ENCODE measurements at places on chromosomes 13 and 19. TPM values are rescaled to one million over a fixed set of nuclear protein-coding genes. Genes with fewer than 3 reads are reported as not detected.

The CEACAM3 gene
- total RNA-seq: 1.6 TPM

DNA sequence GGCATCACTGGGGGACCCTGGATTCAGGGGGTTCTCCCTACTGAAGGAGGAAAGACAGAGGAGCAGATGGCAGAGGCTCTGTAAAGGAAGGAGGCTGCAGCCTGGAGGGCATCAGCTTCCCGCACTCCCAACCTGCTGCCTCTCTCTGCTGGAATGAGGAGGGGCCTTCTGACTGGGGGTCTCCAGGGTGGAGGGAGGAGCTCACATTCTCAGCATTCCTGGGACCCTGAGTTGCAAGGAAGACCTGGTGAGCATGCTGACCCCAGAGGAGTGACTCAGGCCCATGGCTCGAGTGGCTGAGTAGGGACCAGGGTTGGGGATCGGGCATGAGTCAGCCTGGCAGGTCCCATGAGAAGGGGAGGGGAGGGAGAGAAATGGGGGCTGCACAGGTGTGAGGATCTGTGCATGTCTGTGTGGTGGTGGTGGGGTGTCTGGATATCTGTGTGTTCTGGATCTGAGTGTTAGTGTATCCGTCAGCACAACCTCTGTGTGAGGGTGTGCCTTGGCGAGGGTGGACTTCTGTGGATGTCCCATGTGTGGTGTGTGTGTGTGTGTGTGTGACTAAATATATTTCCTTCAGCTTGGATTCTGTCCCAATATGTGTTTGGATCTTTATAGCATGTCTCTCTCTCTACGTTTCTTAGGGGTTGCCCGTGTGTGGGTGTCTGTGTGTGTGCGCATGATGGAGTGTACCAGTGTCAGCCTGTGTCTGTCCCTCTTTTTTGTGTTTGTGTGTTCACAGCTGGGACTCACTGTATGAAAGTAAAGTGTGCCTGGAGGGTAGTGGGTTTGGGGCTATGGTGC is 4.6 kb downstream of the AXL start:
- peak overlapping the region; percentile 92 for H3K27ac ChIP-seq
- H3K4me3 ChIP-seq: no peak overlapping the region
- H3K4me1 ChIP-seq: peaks cover 3% of the 10 kb centered on the region
- no peaks in the 10 kb centered on the region for H3K36me3 ChIP-seq
- H3K27me3 ChIP-seq: peaks cover 29% of the 10 kb centered on the region
- DNase-seq: no peak

GRCh38 chr19:54473071-54473891 is at the start of gene CDC42EP5:
Gene CDC42EP5 (minus strand): TSS chr19:54473296. CDS start chr19:54465547, 7,749 bp downstream.
- peak within 1 kb of the TSS; percentile 92 for H3K27ac ChIP-seq
- peaks cover 34% of the 10 kb centered on the region for H3K4me1 ChIP-seq
- peak within 1 kb of the TSS; percentile 29 for H3K4me3 ChIP-seq
- H3K27me3 ChIP-seq: peaks cover 15% of the 10 kb centered on the region

The SPACA4 gene
- total RNA-seq: not detected

DNA sequence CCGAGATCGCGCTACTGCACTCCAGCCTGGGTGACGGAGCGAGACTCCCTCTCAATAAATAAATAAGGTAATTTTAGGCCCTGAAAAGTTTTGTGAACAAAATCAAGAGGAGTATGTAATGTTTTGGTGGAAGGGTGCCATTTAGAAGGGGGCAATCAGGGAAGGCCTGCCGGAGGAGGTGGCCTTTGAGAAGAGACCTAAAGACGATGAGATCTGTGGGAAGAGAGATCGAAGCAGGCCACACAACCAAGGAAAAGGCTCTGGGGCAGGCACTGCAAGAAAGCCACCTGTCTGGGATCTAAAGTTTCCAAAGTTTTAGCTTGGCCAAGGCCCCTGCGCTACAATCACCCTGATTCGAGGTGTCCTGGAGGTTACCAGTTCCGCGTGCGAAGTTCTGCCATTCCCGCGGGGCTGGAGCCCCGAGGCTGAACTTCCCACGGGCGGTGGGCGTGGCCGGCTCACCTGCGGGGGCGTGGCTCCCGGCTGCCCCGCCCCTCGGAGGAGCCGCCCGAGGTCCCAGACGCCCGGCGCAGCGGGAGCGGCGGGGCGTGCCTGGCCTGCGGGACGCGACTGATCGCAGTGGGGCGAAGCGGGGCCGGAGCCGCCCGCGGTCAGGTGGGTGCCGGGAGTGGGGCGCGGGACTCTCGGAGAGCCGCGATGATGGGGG is at the start of gene KLC3:
KLC3 (plus strand) TSS at position 519 of the 667 bp plus-strand sequence. CDS start 4,792 bp downstream, outside the sequence.
- peaks cover 62% of the 10 kb centered on the region for H3K27me3 ChIP-seq
- H3K36me3 ChIP-seq: no peaks in the 10 kb centered on the region
- DNase-seq: peak; percentile 61

The SYNGR4 gene
- total RNA-seq: not detected

DNA sequence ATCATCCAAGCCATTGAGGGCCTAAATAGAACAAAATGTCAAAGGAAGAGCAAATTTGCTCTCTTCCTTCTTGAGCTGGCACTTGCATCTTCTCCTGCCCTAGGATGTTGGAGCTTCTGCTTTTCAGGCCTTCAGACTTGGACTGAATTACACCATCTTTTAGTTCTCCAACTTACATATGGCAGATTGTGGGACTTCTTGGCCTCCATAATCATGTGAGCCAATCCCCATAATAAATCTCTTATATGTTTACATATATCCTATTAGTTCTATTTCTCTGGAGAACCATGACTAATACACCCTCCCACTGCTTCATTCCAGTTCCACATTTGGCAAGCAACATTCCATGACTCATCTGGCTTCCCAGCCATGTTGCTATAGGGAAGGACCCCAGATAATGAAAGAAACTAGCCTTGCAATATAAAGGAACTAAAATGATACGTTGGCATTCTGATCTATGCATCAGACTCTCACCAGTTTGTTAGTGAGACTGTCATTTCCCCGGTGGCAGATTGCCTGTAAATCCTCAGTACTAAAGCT is 11.0 kb upstream of the ACOD1 start:
- no peaks in the 10 kb centered on the region for H3K4me1 ChIP-seq
- no peaks in the 10 kb centered on the region for H3K36me3 ChIP-seq
- DNase-seq: no peak
- no peaks in the 10 kb centered on the region for H3K27me3 ChIP-seq
- H3K27ac ChIP-seq: no peak overlapping the region

The FLT1 gene
- total RNA-seq: 2.6 TPM

Data from transverse colon (tissue), 4 donors.